Renal cortex interstitium (tissue), 15 donors: ENCODE measurements at places on chromosomes 5 and 9.

DNA sequence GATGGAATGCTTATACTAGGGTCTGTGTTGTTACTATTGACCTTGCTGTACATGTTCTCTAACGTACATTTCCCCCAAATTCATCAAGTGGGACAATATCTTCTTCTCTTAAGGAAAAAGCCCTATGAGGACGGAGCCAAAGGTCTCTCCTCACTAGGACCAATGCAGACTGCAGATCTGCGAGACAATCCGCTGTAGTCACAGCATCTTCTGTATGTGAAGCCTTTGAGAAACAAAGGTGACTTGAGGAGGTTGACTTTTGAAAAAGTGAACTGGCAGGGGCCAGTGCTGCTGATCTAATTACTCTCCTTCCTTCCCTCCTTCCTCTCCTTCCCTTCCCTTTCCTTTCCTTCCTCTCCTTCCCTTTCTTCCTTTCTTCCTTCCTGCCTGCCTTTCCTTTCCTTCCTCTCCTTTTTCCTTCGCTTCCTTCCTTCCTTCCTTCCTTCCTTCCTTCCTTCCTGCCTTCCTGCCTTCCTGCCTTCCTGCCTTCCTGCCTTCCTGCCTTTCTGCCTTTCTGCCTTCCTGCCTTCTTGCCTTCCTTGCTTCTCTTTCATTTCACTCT, 71.1 kb upstream of the BASP1 start:
- no peak for DNase-seq

DNA sequence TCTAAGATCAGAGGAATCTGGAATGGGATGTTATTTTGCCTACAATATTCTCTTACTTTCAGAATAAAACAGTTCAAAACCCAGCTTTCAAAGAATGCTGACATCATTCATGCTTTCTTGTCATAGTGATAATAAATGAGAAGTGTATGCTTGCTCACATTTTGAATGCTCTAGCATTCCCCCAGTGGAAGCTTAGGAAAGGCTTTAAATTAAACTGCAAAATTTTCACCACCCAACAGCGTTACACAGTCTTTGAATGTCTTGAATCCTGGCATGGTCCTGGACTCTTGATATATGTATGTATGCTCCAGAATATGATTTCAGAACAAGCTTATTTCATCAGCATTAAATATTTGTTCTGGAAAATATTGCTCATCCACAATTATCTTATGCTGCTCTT, 964.3 kb upstream of the NUDT12 start:
- no peak for DNase-seq

GRCh38 chr5:1507014-1507375, 16.8 kb downstream of the LPCAT1 start:
- no peak for DNase-seq

- DNase-seq, result no peak
Observed at GRCh38 chr9:113542741-113543140, 79.2 kb downstream of the RGS3 start.

DNA sequence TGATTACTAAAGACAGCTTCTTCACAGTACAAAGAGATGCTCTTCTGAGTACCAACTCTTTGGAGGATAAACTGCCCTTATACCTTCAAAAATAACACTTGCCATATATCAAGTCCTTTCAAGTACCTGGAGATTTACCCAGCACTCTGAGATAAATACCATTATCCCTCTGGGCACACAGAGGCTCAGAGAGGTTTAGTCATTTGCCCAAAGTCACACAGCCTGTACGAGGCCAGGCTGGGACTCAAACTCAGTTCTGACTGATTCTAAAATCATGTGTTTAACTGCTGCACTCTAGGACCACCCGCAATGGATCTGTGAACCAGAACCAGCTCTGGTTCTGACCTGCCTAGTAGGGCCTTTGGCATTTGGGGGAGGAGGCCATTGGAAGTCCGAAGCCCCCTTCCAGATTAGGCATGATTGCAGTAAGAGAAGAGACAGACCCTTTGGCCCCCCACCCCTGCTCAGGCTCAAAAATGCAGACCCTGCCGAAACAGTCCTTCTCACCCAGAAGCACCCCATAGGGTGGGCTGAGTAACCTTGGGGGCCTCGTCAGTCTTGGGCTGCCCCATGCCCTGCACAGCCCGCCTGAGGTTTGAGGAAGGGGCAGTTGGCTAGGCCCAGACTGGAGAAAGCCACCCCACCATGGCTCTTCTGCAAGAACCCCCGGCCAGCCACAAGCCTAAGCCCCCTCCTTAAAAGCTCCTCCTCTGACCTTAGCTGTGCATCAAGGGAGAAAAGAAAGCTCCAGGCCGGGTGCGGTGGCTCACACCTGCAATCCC, 32.8 kb upstream of the IL17B start:
- no peak for DNase-seq

- DNase-seq, result no peak
Observed at GRCh38 chr9:2481216-2481615, 140.4 kb upstream of the VLDLR start.

DNA sequence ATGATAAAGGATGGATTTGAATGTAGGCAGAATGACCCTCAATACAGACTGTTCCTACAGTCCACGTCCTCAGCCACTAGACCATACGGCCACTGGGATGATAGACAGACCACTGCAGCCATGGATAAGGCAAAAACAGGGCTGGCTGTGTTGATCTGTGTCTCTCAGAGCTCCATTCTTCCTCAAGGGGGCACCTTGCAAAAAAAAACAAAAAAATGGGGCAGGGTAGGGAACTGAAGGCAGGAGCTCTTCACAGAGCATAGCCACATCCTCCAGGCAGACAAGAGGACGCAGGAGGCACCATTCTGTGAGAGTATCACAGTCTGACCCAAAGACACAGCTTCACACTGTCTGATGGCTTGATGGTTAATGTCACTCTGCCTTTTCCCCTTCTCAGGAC, 61.2 kb upstream of the GABRP start:
- no peak for DNase-seq

DNA sequence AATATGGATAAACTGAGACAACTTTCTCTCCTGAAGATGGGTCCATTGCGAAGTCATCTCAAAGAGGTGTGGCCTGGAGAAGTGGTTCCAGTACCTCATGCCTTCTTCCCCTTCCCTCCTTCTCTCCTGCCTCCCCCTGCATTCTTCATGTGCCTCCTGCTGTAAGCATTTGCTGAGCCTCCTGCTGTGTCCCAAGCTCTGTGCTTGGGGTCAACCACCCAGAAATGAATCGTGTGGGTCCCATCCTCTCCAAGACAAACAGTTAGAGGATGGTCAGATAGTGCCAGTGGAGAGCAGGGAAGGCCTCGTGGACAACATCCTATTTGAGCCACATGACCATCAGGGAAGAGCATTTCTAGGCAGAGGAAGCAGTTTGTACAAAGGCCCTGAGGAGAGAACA, 53.5 kb downstream of the KCNIP1 start:
- no peak for DNase-seq

DNA sequence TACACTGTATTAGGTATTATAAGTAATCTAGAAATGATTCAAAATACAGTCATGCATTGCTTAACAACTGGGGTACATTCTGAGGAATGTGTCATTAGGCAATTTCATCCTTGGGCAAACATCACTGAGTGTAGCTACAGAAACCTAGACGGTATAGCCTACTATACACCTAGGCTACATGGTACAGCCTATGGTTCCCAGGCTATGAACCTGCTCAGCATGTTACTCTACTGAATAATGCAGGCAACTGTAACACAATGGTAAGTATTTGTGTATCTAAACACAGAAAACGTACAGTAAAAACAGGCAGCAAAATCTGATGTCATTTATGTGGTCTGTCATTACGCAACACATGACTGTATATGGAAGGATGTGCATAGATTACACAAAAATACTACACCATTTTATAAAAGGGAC, 96.8 kb downstream of the RAPGEF6 start:
- no peak for DNase-seq

- no peak for DNase-seq
Observed at GRCh38 chr5:163635631-163636030, 130.2 kb downstream of the MAT2B start.

GRCh38 chr9:96383165-96383942, at the start of gene SLC35D2:
Gene SLC35D2, minus strand, starts transcription at chr9:96383711. Its CDS starts 77 bp downstream, at chr9:96383634.
- DNase-seq, result no peak

DNA sequence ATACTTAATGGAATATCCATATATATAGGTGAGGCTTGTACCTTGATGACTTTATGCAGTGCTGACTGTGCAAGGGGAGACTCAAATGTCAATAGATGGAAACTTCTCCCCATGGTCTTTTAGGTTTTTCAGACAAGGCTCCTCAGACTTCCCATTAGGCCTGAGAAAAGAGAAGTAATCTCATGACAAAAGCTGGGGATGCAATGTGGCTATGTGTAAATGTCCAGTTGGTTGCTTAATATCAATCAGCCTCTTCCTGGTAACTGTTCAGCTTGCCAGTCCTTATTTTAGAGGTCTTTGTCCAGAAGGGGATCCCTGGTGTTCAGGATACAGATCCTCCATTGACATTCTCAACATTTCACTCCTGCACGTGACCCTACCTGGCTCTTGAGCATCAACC, 621.1 kb upstream of the CDH18 start:
- DNase-seq, result no peak

DNA sequence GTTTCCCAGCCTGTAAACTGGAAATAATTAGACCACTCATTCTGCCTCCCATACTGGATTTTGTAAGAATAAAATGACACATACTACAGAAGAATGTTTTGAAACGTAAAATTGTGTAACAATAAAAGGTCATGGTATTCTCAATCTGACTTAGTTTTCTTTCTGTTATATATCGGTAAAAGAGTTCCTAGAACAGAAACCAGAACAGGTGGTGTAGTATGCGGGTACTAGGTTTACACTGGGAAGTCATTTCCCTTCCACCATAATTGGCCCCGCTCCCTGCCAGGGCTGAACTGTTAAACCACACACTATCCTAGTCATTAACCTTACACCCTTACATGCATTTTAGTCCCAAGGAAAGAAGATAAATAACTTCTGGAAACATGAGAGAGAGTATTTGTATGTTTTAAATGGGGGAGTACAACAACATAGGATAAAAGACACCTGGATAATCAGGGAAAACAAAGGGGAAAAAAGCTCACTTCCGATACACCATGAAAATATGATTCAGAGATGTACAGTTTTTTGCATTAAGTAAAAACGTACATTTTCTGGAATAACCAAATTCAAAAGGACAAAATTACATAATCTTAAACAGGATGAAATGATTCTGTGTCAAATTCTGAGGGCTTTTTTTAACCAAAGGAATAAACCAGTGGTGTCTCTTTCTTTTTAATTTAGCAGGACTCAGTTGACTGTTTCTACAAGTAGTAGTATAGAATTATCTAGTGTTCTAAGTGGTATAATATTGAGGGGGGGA, 199.7 kb downstream of the GLIS3 start:
- DNase-seq, result no peak

DNA sequence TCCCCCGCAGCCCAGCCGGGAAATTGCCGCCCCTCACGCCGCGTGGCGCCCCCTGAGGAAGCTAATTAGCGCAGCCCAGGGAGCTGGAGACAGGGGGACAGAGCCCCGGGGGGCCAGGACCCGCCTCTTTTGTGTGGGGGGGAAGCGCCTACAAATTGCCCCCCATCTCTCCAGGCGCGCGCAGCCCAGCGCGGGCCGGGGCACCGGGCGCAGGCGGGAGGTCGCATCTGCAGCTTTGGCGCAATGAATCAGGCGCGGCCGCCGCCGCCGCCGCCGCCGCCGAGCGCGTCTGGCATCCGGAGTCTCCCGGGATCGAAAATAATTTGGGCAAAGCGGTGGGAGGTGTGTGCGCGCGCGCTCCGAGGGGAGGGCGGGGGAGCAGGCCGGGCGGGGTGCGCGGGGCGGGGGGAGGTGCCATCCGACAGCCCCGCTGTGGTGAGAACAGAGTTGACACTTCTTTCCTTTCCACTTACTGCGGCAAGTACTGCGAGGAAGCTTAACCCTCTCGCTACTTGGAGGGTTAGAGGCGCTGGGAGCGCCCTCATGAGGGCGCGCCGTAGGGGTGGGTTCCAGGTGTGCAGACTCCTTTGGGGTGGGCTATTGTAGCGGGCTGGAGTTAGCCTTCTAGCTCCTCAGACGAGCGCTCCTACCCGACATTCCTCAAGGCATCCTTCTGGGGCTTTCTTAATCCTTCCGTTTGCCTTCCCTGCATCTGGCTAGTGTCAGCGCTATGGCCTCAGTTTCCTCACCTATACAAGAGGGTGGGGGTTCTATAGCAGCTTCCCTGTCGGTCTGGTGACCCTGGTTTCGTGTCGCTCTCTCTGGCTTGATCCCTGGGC, 63.1 kb downstream of the CXXC5 start:
- no peak for DNase-seq

- no peak for DNase-seq
Observed at GRCh38 chr5:16521521-16522483, 56.2 kb upstream of the ZNF622 start.

DNA sequence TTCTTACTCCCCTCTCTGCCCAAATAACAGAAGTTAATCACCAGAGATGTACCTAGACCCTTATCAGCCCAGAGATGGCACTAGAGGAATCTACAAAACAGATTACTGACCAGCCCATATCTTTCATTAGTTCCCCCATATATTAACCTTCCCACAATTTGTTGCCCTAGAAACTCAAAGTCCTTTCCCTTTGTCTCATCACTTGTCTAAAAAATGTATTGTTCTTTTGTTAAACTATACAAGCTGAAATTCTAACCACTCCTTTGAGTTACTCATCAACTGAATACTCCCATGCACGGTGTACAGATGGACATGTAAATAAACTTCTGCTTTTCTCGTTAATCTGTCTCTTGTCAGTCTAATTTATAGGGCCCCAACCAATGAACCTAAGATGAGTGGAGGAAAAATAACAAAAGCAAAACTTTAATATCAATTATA, 130.9 kb downstream of the CCDC192 start:
- DNase-seq, result no peak

- no peak for DNase-seq
Observed at GRCh38 chr5:74673011-74673790, 11.8 kb upstream of the HEXB start.

DNA sequence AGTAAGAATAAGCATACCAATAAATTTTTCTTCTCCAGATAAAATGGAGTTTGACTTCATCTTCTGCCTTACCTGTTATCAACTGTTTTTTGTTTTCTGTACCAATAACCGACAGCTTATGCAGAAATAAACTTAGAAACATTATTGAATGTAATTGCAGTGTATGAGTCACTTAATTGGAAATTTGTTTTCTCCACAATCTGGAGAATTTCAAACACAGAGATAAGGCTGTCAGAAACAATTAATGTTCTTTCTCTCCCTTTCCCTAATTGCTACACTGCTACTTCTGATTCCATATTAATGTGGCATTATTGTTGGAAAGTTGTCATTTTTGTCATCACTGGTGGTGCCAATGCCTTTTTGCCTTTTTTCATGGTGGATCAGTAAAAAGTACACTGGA, 180.3 kb downstream of the SLCO4C1 start:
- DNase-seq, result no peak

DNA sequence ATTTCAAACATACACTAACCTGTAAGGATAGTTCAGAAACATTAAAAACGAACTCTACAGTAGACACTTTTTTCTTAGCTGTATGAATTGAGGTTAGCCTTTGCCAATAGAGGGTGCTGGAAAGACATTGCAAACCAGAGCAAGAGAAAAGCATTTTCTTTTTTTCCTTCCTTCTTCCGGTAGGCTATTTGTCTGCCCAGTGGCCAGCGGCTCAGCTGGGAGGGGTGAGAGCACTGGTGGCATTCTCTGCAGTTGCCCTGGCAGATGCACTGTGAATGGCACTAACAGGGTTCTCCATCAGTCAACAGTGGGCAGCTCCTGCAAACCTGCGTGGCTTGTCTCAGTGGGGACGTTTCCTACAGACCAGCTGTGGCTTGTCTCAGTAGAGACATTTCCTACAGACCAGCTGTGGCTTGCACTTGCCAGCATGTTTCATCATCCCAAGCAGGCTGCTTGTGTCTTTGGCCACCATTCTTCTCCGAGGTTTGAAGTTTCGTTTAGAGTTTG, 984.5 kb upstream of the CDH18 start:
- peak; percentile 3 for DNase-seq

GRCh38 chr9:105436783-105437182, 11.1 kb upstream of the FSD1L start:
- no peak for DNase-seq

- peak; percentile 37 for DNase-seq
Observed at GRCh38 chr9:84266087-84266561, 74.4 kb downstream of the SLC28A3 start.
